Stimulated activated CD8-positive, alpha-beta memory T cell treated with anti-CD3 and anti-CD28 coated beads, Interleukin-7, amount 100 ng/mL, for 24 hours (primary cell): ENCODE measurements at places on chromosomes 1 and 21.
A peak's percentile ranks its signal among the peaks of the same experiment; 100 is the strongest.

GRCh38 chr1:192669174-192669573 lies 33.2 kb downstream of the RGS13 start:
- no peak for DNase-seq

GRCh38 chr1:176566004-176566975 lies 103.3 kb downstream of the PAPPA2 start:
- DNase-seq: no peak

GRCh38 chr21:29208682-29209059 lies 78.2 kb downstream of the MAP3K7CL start:
- no peak for DNase-seq

GRCh38 chr1:9319789-9320519 lies 27.3 kb downstream of the SPSB1 start:
- no peak for DNase-seq

- no peak for DNase-seq
Measured at GRCh38 chr21:45836268-45836655, 145.3 kb upstream of the COL6A1 start.

DNA sequence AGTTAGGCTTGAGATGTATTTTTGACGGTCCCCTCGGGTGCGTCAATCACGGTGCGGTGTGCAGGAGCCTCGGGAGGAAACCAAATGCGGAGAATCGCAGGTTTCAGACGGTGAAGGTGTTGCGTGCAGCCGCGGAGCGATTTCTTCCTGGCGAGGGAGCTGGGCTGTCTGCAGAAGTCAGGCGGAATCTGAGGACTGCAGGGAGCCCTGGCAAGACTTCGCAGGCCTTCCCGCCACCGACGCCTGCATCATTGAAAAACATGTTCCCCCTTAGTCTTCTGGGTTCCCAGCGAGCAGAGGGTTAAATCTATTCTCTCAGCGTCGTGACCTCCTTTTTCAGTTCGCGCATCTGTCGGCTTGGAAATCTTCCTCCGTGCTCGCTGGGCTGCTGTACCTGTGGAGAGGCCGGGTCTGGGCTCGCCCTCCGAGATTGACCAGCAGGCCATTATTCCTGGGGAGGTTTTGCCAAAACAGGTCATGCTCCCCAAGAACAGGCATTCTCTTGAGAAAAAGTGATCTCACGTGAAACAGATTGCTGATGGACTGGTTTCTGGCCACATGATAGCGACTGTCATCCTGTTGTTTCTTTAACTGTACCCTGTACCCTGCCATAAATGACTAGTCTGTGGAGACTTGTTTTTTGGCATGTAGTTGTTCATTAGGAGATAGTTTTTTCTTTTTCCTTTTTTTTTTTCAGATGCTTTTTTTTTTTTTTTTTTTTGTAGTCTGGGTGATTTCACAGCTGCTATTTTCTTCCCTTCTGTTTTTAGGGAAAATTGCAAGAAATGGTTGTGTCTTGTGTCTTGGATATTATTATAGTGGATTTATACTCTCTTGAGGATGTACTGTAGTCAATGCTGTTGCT lies 894 bp downstream of the EPB41 start:
- DNase-seq: no peak

- DNase-seq: no peak
Measured at GRCh38 chr1:23088027-23088426, 68.8 kb downstream of the KDM1A start.

GRCh38 chr1:76862447-76862846 lies 4.8 kb upstream of the ST6GALNAC5 start:
- DNase-seq: no peak

- DNase-seq: no peak
Measured at GRCh38 chr1:33257772-33258712, 1.8 kb downstream of the ZNF362 start.

- DNase-seq: no peak
Measured at GRCh38 chr1:166939741-166940375, 35.5 kb downstream of the ILDR2 start.

- no peak for DNase-seq
Measured at GRCh38 chr1:81801651-81802456, 1.1 kb downstream of the ADGRL2 start.

- DNase-seq: no peak
Measured at GRCh38 chr1:56073614-56074006, 505.8 kb downstream of the PLPP3 start.

DNA sequence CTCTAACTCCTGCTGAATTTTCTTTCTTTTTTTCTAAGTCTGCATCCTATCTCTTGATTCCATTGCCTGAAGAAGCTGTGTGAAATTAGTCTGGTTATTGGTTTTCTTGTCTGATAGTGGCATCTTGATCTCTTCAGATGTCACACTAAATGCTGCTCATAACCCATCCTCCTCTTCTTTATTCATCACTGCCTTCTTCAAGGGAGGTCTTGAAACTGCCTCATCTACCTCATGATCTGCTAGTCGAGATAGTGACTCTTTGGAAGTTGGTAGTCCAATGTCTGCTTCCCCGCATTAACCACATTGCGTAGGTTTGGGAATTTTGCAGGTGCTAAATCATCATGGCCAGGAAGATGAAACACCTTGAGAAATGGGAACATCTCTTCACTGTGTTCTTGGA lies 15.7 kb downstream of the DYRK3 start:
- no peak for DNase-seq

GRCh38 chr1:161068306-161069234 lies 1.1 kb downstream of the ARHGAP30 start:
- DNase-seq: peak; percentile 62
